Ammon's horn (tissue), 1 donor: ENCODE measurements at places on chromosomes 4 and X.

DNA sequence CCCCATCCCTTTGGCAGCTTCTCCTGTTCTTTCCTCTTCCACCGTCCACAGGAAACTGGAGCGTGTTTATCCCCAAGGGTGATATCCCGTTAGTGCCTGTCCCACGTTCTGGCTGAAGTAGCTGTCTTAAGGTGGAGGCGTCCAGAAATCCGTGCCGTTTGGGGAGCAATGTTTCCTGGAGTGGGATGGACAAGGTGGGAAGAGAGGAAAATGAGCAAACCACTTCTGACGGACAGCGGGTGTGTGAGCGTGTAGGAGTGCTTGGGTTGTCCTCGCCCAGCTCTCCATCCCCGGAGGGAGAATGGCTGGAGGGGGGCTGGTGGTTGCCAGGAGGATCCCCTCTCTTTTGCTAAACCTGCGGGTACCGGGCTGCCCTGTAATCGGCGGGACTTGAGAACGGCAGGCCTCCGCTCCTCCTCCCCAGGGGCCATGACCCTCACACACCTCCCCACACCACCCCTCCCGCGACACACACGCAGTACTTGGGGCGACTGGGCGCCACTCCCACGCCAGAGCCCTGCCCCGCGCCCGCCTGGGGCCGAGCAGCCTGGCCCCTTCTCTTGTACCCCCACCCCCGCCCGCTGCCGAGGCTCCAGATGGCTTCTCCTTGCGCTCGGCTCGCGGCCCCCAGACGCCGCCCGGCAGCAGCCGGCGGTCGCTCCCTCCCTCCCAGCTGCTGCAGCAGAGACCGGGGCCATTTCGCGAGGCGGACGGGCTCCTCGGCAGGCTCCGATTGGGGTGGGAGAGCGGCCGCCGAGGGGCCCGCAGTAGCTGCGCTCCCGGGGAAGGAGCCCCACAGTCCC is 13.9 kb upstream of the PRDM8 start:
- DNase-seq, result no peak

DNA sequence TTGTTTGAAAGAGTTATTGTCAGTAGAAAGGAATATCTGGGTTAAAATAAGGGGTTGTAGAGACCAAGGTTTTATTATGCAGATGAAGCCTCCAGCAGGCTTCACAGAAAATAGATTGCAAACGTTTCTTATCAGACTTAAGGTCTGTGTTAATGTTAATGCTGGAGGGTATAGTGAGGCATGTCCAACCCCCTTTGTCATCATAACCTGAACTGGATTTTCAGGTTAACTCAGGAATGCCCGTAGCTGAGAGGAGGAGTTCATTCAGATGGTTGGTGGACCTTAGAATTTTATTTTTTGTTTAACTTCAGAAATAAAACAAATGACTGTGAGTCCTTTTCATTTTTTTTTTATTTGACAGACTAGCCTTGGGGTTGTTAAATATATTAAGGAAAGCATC is 354.1 kb downstream of the GPM6A start:
- no peak for DNase-seq

DNA sequence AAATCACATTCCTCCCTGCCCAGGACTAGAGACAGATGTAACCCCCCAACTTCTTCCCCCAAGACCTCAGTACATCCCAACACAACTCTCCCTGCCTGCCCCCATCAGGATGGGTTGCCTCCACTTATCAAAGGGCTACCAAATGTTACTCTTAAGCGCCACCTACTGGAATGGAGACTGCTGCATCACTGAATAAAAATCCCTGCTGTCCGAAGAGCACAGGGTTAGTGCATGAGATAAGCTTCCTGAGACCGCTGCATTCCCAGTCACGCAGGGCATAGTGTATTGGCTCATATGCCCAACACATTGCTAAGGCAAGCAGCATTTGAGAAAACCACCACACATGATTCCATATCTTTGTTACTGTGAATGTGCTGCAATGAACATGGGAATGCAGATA is 544.5 kb downstream of the PPP4R3C start:
- DNase-seq, result peak; percentile 1

GRCh38 chr4:7655511-7656243 is 220.9 kb upstream of the PSAPL1 start:
- DNase-seq, result peak; percentile 52

GRCh38 chrX:40088299-40088625 is 9.5 kb downstream of the BCOR start:
- no peak for DNase-seq

GRCh38 chrX:118047446-118048186 is 69.0 kb downstream of the KLHL13 start:
- no peak for DNase-seq

DNA sequence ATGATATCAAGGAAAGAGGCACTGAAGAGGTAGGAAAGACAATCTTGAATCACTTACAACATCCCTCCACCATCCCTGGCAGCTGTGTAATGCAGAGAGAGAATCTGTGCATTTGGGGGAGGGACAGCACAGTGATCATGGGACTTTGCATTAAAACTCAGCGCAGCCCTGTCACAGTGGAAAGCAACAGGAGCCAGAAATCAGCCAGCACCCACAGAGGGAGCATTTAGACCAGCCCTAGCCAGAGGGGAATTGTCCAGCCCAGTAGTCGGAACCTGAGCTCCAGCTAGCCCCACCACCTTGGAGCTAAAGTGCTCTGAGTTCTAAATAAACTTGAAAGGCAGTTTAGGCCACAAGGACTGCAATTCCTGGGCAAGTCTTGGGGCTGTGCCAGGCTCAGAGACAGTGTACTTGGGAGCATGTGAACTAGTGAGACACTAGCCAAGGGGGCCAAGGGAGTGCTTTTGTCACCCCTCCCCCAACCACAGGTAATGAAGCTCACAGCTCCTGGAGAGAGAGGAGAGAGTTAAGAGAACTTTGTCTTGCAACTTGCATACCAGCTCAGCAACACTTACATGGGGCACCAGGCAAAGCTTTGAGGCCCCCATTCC is 83.9 kb upstream of the FAM241A start:
- DNase-seq, result no peak

GRCh38 chr4:112523008-112523721 is 7.2 kb upstream of the NEUROG2 start:
- no peak for DNase-seq

DNA sequence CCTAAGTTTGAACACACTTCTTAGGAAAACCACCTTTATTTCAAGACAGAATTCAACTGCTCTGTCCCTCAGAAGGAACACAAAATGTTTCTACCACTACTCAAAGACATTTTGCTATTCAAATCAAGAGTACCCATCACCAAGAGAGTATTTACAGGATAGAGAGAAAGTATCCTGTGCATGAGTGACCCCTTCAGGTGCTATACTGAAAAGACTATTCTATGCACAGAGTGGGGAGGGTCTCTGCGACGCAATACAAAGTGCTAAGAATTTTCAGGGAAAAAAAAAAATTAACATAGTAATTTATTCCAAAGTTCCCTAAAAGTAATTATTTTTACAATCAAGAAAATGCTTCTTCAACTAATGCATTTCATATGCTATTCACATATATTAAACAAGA is 346.4 kb upstream of the FAM241A start:
- no peak for DNase-seq

GRCh38 chr4:112813790-112814189 is 176.8 kb downstream of the LARP7 start:
- DNase-seq, result no peak

DNA sequence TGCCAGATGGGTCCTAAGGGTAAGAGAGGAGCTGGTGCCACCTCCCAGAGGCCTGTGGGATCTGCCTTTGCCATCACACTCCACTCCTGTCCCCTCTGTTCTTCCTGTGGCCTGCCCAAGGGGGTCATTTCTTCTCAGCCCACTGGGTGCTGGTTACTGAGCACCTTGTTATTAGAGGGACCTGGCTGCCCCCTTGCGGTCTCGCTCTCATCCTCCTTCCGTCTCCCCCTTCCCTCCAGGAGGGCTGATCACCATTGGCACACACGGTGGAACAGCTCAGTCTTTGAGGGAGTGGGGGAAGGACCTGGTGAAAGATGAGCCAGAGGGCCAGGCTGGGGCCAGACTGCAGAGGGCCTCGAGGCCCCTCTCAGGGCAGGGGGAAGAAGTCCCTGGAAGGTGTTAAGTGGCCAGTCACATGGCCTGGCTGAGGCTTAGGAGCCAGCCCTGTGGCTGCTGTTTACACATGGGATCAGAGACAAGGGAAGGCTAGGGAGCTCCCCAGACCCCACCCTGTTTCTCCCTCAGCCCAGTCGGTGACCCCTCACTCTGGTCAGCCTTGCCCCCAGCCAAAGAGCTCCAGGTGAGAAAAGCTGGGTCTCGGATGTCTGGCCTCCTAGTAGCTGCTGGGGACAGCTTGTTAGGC is 68.1 kb downstream of the MTMR1 start:
- no peak for DNase-seq

DNA sequence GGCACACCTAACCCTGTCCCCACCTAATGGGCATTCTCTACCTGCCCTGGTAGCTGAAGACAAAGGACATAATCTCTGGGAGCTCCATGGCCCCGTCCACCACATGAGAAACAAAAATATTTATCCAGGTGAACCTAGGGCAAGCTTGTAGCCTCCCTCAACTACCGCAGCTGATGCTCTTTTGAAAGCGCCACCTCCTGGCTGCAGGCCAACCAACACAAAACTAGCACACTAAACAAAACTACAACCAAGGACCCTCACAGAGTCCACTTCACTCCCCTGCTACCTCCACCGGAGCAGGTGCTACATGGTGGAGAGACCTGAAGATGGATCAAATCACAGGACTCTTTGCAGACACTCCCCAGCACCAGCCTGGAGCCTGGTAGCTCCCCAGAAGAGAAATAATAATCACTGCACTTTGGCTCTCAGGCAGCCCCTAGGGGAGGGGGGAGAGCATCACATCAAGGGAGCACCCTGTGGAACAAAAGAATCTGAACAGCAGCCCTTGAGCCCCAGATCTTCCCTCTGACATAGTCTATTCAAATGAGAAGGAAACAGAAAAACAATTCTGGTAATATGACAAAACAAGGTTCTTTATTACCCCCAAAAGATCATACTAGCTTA is 111.3 kb upstream of the ATP8A1 start:
- no peak for DNase-seq

DNA sequence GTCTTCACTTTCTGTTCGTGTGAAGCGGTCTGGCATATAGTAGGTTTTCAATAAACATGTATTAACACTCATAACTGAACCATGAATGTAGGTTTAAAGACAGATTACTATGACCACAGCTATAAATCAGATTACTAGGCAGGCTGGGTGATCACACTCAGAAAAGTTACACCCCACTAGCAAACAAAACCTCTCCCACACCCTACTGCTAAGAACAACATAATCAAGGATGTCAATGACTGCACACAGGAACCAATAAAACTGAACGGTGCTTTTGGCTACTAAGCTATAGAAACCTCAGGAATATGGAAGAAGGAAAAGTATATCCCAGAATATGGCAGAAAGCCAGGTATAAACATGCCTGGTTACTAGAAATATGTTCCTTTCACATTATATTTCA is 676.9 kb downstream of the SMARCA1 start:
- DNase-seq, result no peak
